Tibial artery (tissue), 4 donors: ENCODE measurements at places on chromosomes 16 and 17.

GRCh38 chr17:72104863-72105234 is 16.0 kb upstream of the SOX9 start:
- DNase-seq, result no peak
- no peak overlapping the region for H3K27ac ChIP-seq
- H3K4me1 ChIP-seq, result no peaks in the 10 kb centered on the region
- H3K27me3 ChIP-seq, result no peaks in the 10 kb centered on the region
- no peaks in the 10 kb centered on the region for H3K36me3 ChIP-seq

- no peak for DNase-seq
- H3K4me3 ChIP-seq, result no peak overlapping the region
- peaks cover 56% of the 10 kb centered on the region for H3K36me3 ChIP-seq
- H3K4me1 ChIP-seq, result no peaks in the 10 kb centered on the region
- no peaks in the 10 kb centered on the region for H3K27me3 ChIP-seq
- no peak overlapping the region for H3K27ac ChIP-seq
Measured at GRCh38 chr16:53445534-53445933, 11.3 kb downstream of the RBL2 start.

GRCh38 chr16:49523435-49524159 is 150.0 kb downstream of the C16orf78 start:
- H3K36me3 ChIP-seq, result peaks cover 13% of the 10 kb centered on the region
- no peak overlapping the region for H3K4me3 ChIP-seq
- no peak overlapping the region for H3K27ac ChIP-seq
- no peaks in the 10 kb centered on the region for H3K27me3 ChIP-seq

- no peaks in the 10 kb centered on the region for H3K27me3 ChIP-seq
- peaks cover 70% of the 10 kb centered on the region for H3K4me1 ChIP-seq
- H3K36me3 ChIP-seq, result no peaks in the 10 kb centered on the region
Measured at GRCh38 chr17:4357030-4357628, 9.3 kb downstream of the UBE2G1 start.

GRCh38 chr17:75615301-75615700 is 17.9 kb upstream of the SMIM5 start:
- H3K4me3 ChIP-seq, result no peak overlapping the region
- peaks cover 90% of the 10 kb centered on the region for H3K36me3 ChIP-seq
- no peaks in the 10 kb centered on the region for H3K4me1 ChIP-seq
- peaks cover 2% of the 10 kb centered on the region for H3K27me3 ChIP-seq
- H3K27ac ChIP-seq, result no peak overlapping the region

DNA sequence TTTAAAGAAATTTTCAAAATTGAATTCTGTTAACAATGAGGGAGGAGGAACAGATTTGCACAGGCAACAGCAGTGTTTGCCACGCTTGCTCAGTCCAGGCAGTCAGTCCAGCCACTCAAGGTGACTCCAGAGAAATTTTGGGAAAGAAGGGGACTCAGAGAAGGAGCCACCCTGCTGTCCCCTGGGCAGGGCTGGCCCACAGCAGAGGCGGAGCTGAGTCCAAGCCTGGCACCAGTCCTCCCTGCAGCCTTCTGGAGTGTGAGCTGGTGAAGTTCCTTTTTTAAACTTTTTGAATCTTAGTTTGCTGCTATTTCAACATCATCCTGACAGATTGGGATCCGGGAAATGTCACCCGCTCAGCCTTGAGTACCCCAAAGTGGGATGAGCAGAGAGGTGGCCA is 14.5 kb upstream of the SLC47A2 start:
- H3K4me3 ChIP-seq, result no peak overlapping the region
- no peak for DNase-seq
- no peaks in the 10 kb centered on the region for H3K36me3 ChIP-seq
- H3K4me1 ChIP-seq, result peaks cover 24% of the 10 kb centered on the region
- no peaks in the 10 kb centered on the region for H3K27me3 ChIP-seq
- H3K27ac ChIP-seq, result peak overlapping the region; percentile 35

DNA sequence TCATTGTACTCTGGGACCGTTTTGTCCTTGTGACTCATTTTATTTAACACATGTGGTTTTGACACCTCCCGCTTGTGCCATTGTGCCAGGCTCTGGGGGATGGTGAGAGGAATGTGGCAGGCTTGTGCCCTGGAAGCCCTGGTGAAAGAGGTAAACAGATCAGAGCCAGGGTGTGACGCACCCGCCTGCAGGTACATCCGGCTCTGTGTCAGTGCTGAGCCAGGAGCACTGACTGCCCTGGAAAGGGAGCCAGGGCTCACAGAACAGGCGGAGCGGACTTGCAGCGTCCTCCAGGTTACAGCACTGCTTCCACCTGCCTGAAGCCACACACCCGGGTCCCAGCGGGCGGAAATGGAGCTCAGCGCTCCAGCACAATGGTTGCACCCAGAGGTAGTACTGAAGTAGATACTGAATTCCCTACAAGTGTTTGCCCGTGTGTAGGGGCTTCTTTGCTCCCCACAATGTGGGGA is 30.6 kb downstream of the CDRT15 start:
- DNase-seq, result no peak
- H3K4me3 ChIP-seq, result no peak overlapping the region

- H3K27ac ChIP-seq, result no peak overlapping the region
- no peaks in the 10 kb centered on the region for H3K27me3 ChIP-seq
- peaks cover 5% of the 10 kb centered on the region for H3K4me1 ChIP-seq
- H3K36me3 ChIP-seq, result no peaks in the 10 kb centered on the region
Measured at GRCh38 chr16:27113341-27113841, 46.7 kb downstream of the C16orf82 start.

- DNase-seq, result no peak
- no peaks in the 10 kb centered on the region for H3K4me1 ChIP-seq
- no peak overlapping the region for H3K27ac ChIP-seq
Measured at GRCh38 chr16:80710918-80711317, 93.5 kb downstream of the CDYL2 start.

DNA sequence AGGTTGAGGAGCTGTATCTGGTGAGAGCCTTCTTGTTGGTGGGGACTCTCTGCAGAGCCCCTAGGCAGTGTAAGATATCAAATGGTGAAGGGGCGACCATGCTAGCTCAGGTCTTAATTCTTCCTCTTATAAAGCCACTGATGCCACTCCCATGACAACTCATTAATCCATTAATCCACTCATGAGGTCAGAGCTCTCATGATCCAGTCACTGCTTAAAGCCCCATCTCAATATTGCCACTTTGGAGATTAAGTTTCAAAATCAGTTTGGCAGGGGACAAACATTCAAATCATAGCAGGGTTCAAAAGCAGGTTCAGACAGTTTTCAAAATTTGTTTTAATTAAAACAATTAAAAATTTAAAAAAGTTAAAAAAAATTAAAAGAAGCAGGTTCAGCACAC is 13.1 kb upstream of the SPECC1 start:
- no peak overlapping the region for H3K27ac ChIP-seq
- no peaks in the 10 kb centered on the region for H3K27me3 ChIP-seq
- H3K4me3 ChIP-seq, result no peak overlapping the region
- H3K4me1 ChIP-seq, result peaks cover 3% of the 10 kb centered on the region
- DNase-seq, result no peak

GRCh38 chr16:69859105-69859989 is 91.8 kb upstream of the CLEC18A start:
- H3K27ac ChIP-seq, result peak overlapping the region; percentile 81
- H3K27me3 ChIP-seq, result no peaks in the 10 kb centered on the region
- no peaks in the 10 kb centered on the region for H3K36me3 ChIP-seq
- H3K4me3 ChIP-seq, result no peak overlapping the region
- H3K4me1 ChIP-seq, result peaks cover 27% of the 10 kb centered on the region

- H3K36me3 ChIP-seq, result peaks cover 55% of the 10 kb centered on the region
- no peak for DNase-seq
- no peak overlapping the region for H3K27ac ChIP-seq
- H3K4me3 ChIP-seq, result no peak overlapping the region
- no peaks in the 10 kb centered on the region for H3K27me3 ChIP-seq
Measured at GRCh38 chr17:40032322-40033320, 17.4 kb downstream of the CSF3 start.

- no peak for DNase-seq
- H3K4me1 ChIP-seq, result peaks cover 11% of the 10 kb centered on the region
- H3K27me3 ChIP-seq, result peaks cover 97% of the 10 kb centered on the region
- no peak overlapping the region for H3K4me3 ChIP-seq
Measured at GRCh38 chr17:79188048-79188447, 113.4 kb downstream of the ENGASE start.

DNA sequence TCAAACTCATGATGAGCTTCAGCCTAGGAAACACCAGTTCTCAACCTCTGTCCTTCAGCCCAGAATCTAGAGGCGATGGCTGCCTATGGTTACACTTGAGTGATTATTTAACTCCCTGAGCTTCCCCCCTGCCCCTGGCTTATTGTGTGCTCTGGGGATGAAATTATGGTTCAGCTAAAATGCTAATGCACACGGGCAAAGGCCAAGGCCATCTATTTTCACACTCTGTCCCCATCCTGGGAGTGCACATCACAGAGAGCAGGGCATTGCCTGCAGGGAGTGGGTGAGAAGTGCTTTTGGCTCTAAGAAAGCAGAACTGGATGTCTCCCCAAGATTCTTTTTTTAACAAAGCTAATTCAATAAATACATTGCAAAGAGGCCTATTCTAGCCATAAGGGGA is 21.6 kb upstream of the CACNG5 start:
- H3K36me3 ChIP-seq, result no peaks in the 10 kb centered on the region
- H3K4me1 ChIP-seq, result no peaks in the 10 kb centered on the region
- DNase-seq, result no peak
- no peak overlapping the region for H3K27ac ChIP-seq

- no peaks in the 10 kb centered on the region for H3K27me3 ChIP-seq
- no peak overlapping the region for H3K27ac ChIP-seq
Measured at GRCh38 chr17:13544292-13544691, 57.4 kb downstream of the HS3ST3A1 start.

DNA sequence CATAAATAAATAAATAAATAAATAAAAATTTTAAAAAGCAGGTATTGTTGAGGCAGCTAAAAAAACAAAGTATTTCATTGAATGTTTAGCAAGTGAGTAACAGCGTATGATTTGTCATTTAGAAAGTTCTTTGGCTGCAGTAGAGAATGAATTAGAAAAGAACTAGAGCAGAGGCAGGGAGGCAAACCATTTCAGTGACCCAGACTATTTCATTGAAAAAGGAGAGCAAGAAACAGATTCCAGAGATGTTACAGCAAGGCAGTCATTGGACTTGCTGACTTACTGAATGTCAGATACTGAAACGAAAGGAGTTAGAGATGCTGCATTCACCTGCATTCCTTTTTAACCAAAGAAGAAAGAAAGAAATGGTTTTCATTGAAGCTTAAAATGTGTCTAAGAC is 105.5 kb upstream of the HLF start:
- peaks cover 5% of the 10 kb centered on the region for H3K36me3 ChIP-seq
- no peak for DNase-seq
- H3K27me3 ChIP-seq, result no peaks in the 10 kb centered on the region
- H3K27ac ChIP-seq, result no peak overlapping the region

GRCh38 chr17:81334987-81335772 is 40.1 kb upstream of the SLC38A10 start:
- no peak overlapping the region for H3K4me3 ChIP-seq
- peaks cover 25% of the 10 kb centered on the region for H3K4me1 ChIP-seq
- DNase-seq, result no peak
- no peak overlapping the region for H3K27ac ChIP-seq
- no peaks in the 10 kb centered on the region for H3K36me3 ChIP-seq

- H3K4me1 ChIP-seq, result no peaks in the 10 kb centered on the region
- H3K36me3 ChIP-seq, result peaks cover 1% of the 10 kb centered on the region
- H3K27ac ChIP-seq, result peak within 1 kb of the TSS; percentile 95
- H3K4me3 ChIP-seq, result peak within 1 kb of the TSS; percentile 93
- DNase-seq, result peak; percentile 94
Measured at GRCh38 chr16:67968400-67969253, at the start of gene SLC12A4. SLC12A4 (minus strand) TSS chr16:67968637; CDS start chr16:67968553, 84 bp downstream.

DNA sequence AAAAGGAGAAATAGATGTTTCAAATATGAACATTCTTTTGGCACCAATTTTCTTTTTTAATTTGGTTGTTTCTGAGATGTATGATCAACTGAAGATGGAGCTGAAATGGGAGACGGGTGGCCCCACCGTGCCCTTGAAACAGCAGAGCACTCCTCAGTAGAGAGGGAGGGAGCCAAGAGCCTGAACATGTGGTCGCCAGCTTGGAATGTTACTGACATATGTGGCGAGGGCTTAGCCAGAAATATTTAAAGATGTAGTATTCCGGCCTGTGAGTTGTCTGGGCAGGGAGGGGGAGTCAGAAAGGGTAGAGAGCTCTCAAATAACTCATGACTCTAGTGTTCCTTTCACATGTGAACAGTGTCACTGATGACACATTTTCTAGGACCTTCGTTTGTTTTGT is 13.3 kb upstream of the MRC2 start:
- no peaks in the 10 kb centered on the region for H3K27me3 ChIP-seq
- DNase-seq, result no peak
- no peaks in the 10 kb centered on the region for H3K4me1 ChIP-seq
- H3K36me3 ChIP-seq, result peaks cover 54% of the 10 kb centered on the region
- no peak overlapping the region for H3K4me3 ChIP-seq
- H3K27ac ChIP-seq, result no peak overlapping the region

- no peak overlapping the region for H3K27ac ChIP-seq
- DNase-seq, result no peak
- no peaks in the 10 kb centered on the region for H3K27me3 ChIP-seq
- no peak overlapping the region for H3K4me3 ChIP-seq
- no peaks in the 10 kb centered on the region for H3K4me1 ChIP-seq
Measured at GRCh38 chr17:62219221-62219899, 154.3 kb upstream of the MED13 start.

DNA sequence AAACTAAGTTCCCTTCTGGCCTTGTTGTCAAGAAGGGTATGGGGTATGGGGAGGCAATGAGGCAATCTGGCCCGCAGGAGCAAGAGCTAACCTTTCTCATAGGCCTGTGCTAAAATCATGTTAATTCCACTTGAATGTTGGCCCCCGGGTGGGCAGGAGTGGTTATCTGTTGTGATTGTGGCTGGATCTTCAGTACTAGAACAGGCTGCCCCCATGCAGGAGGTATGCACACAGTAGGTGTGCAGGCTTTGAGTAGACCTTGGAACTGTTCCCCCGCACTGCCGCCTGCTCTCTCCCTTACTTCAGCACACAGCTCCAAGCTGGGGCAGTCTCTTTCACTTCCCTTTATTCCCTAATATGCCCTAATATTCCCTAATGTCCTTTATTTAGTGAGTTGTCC is 52.4 kb upstream of the TANGO6 start:
- no peaks in the 10 kb centered on the region for H3K36me3 ChIP-seq
- DNase-seq, result no peak
- no peaks in the 10 kb centered on the region for H3K27me3 ChIP-seq
- H3K4me1 ChIP-seq, result no peaks in the 10 kb centered on the region

DNA sequence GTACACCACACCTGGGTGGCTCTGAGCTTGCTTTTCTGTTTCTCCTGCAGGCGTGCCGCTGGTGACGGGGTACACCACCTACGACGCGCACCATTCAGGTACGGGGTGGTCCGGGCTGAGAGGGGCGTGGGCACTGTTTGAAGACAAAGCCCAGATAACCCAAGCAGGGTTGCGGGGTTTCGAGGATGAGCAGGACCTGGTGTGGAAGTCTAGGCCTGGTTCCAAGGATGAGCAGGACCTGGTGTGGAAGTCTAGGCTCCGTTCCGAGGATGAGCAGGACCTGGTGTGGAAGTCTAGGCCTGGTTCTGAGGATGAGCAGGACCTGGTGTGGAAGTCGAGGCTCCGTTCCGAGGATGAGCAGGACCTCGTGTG is 15.4 kb downstream of the IRF8 start:
- no peaks in the 10 kb centered on the region for H3K27me3 ChIP-seq
- H3K4me1 ChIP-seq, result no peaks in the 10 kb centered on the region
- H3K27ac ChIP-seq, result no peak overlapping the region
- DNase-seq, result no peak
- H3K36me3 ChIP-seq, result no peaks in the 10 kb centered on the region
- H3K4me3 ChIP-seq, result no peak overlapping the region
